ENCODE measurements at places on chromosomes 7 and 10.

- DNase-seq = no peak
Observed at GRCh38 chr10:129122846-129123245, 344.2 kb upstream of the MGMT start.

- DNase-seq = no peak
Observed at GRCh38 chr7:84261509-84261908, 66.9 kb upstream of the SEMA3A start.

GRCh38 chr7:37409461-37409860 lies 39.2 kb downstream of the ELMO1 start:
- no peak for DNase-seq

- DNase-seq = peak; percentile 70
Observed at GRCh38 chr7:2522780-2523433, 3.3 kb downstream of the LFNG start.

DNA sequence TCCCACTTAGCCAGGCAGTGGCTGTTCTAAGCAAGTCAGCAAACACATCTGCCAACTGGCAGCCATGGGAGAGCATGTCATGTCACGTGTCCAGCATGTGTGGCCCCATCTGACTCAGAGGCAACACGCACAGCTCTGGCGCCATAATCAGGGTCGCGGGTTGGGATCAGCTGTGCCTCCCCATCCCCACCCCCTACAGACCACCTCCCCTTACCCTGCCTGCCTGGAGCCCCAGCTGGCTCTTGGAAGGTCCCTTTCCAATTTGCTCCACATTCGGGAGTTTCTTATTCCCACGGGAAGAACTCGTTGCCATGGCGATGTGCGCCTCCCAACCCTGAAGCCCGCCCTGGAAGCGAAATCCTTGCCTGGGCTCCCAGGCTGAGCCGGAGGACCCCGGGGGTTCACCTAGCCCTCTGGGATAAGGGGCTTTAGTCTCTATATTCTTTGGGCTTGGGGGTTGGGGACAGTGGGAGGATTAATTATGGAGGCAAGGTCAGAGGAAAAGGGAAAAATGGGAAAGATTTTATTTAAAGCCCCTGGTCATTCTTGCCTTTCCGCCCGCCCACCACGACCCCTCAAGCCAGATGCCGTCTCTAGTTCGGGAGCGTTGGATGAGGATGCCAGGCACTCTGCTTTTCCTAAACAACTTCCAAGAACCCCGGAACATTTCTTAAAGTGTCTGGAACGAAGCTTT lies 283.7 kb downstream of the ZEB1 start:
- DNase-seq = no peak

- no peak for DNase-seq
Observed at GRCh38 chr7:55527307-55527706, 45.0 kb downstream of the VOPP1 start.

DNA sequence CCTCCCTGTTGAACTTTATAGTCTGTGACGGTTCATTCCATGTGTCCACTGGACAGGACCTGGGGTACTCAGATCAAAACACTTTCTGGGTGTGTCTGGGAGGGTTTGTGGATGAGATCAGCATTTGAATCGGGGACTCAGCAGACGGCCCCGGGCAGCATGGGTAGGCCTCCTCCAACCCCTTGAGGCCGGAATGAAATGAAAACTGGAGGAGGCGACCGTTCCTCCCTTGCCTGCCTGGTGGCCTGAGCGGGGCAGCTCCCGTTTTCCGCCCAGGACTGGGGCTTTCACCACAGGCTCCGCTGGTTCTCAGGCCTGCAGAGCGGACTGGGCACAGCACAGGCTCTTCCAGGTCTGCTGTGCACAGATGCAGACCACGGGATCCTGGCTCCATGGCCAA lies 247.7 kb downstream of the MAD1L1 start:
- DNase-seq = no peak

GRCh38 chr7:42400961-42401360 lies 164.0 kb upstream of the GLI3 start:
- no peak for DNase-seq

GRCh38 chr10:99466632-99467223 lies 36.3 kb upstream of the GOT1 start:
- DNase-seq = no peak

GRCh38 chr10:131011936-131012640 lies 299.4 kb downstream of the TCERG1L start:
- DNase-seq = no peak

GRCh38 chr7:155789001-155789725 lies 23.1 kb downstream of the SHH start:
- DNase-seq = no peak

GRCh38 chr10:61543831-61544230 lies 90.7 kb upstream of the TMEM26 start:
- DNase-seq = no peak

DNA sequence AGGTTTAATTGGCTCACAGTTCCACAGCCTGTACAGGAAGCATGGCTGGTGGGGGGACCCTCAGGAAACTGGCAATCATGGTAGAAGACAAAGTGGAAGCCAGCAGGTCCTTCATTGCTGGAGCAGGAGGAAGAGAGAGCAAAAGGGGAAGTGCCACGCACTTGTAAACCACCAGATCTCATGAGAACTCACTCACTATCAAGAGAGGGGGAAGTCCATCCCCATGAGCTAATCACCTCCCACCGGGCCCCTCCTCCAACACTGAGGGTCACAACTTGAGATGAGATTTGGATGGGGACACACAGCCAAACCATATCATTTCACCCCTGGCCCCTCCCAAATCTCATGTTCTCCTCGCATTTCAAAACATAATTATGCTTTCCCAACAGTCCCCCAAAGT lies 171.9 kb upstream of the CACNA2D1 start:
- no peak for DNase-seq

DNA sequence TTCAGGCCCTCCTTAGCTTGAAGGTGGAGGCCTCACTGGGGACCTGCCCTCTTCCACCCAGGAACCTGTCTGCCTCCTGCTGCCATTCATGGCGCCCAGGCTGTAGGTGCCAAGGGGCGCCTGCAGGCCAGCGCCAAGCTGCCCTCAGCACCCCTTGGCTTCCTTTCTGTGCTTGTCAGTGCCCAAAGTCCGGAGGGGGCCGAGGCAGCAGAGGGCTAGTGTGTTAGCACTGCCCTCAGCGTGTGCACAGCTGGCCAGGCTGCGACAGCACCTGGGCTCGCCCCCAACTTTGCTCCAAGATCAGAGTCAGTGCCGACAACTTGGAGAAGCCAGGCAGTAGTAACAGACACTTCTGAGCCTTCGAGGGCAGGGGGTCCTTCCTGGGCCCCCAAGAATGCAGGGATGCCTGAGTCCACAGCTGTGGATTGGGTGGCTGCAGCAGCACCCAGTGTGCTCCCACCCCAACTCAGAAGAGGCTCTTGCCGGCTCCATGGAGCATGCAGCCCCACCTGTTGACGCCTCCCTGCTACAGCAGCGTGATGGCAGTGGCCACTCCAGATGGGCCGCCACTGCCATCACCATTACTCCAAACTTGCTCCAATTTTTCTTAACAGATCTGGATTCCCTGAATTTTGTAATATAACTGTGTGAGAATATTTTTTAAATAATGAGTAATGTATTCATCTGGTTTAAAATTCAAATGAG lies 41.7 kb downstream of the CACUL1 start:
- no peak for DNase-seq

DNA sequence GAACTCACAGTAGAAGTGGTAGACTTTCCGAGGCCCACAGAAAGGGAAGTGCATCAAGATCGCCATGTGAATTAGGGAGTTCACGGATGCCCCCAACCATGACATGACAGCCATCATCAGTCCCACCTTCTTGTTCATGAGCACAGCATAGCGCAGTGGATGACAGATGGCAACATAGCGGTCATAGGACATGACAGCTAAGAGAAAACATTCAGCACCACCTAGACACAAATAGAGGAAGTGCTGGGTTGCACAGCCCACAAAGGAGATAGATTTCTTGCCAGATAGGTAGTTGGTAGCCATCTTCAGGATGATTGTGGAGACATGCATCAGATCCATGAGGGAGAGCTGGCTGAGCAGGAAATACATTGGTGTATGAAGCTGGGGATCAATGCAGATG lies 342 bp downstream of the OR2AE1 start:
- no peak for DNase-seq

- DNase-seq = no peak
Observed at GRCh38 chr10:88322324-88323063, 260.6 kb downstream of the RNLS start.

DNA sequence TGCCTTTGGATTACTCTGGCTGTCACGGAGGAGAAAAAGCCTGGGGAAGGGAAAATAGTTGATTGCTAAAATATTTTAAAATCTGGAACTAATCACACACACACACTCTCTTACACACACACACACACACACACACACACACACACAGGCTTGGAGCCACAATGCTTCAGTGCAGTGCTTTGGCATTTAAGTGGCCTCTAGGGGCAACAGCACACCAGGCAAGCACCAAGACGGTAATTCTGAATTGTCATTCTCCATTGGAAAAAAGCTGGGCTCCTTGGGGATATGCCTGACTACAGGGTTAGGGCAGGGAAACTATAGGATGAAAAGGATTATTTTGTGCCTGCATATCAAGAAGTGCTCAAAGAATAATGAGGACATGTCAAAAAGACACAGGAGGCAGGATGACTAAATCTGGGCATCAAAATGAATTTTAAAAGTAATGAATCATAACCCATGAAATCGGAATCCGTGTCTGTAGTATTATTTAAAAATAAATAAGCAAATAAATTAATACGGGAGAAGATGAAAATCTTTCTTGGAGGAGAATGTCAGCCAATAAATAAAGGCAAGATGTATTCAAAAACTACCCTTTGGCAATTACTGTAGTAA lies 30.4 kb upstream of the DDC start:
- peak; percentile 36 for DNase-seq

- DNase-seq = no peak
Observed at GRCh38 chr7:69839782-69840181, 241.5 kb downstream of the AUTS2 start.

DNA sequence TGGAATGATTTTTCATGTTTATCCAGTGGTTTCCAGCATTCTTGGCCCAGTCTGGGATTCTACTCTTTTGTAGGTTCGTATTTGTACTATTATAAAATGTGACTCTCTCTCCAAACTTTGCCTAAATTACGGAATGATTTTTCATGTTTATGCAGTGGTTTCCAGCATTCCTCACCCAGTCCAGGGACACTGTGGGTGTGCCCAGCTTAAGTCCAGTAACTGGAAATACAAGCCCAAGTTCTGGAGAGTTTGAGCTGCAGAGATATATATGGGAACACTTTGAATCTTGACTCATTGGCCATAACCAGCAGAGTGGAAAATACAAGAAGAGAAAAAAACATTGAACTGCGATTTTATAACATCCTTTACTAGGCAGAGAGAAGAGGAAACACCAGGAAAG lies 5.9 kb upstream of the MAGI2 start:
- no peak for DNase-seq

- DNase-seq = no peak
Observed at GRCh38 chr7:142859829-142860228, 5.0 kb downstream of the EPHB6 start.

- no peak for DNase-seq
Observed at GRCh38 chr7:128357217-128357613, 4.3 kb downstream of the PRRT4 start.

GRCh38 chr10:71852355-71852937 lies 1.4 kb upstream of the PSAP start:
- DNase-seq = no peak

- DNase-seq = no peak
Observed at GRCh38 chr7:76285604-76286374, 16.7 kb upstream of the HSPB1 start.

DNA sequence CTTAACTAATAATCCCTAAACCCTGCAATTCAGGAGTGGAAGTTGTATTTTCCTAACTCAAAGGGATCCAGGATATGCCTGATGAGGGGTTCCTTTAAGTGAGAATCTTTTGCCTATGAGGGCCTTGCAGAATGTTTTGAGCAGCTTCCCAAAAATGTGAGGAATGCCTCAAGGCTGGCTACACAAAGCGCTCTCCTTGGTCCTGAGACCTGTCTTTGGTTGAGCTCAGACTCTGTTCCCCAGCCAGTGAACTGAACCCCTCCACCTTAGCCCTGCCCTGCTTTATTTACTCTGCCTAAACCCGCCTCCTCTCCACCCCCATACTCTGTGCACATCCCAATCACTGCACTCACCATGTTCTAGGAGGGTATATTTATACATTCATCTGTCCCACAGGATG lies 108.6 kb downstream of the NRCAM start:
- DNase-seq = no peak

GRCh38 chr7:158316466-158317031 lies 271.1 kb downstream of the PTPRN2 start:
- no peak for DNase-seq

DNA sequence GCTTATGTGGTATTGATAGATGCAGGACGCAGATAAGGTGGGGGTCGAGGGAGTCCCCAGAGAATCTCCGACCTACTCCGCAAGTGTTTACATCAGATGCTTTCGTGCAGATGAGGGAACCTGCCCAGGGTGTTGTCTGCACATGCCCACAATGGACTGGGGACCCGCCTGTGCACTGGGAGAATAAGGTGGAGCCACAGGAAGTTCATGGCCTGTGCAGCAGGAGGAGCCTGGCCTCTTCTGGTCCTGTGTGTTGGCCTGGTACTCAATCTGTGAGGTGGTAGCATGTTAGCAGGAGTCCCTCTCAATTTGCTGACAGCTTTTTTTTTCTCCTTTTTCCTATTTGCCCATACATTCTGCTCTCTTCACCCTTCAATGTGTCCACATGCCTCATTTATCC lies 54.1 kb upstream of the AKR1C1 start:
- no peak for DNase-seq

- DNase-seq = peak; percentile 81
Observed at GRCh38 chr7:120272261-120272660, 714 bp upstream of the KCND2 start.

DNA sequence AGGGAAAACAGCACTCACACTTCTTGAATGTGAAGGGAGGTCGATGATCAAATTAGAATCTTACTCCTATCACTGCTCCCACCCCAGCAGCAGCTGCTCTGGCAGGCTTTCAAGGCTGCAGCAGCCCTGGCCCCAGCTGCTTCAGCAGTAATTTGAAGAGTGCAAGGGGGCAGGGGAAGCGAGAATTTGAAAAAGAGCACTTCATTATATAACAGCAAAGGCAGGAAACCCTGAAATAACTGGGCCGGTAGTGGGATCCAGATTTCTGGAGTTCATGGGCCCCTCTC lies 44.9 kb downstream of the MYPN start:
- DNase-seq = peak; percentile 20

DNA sequence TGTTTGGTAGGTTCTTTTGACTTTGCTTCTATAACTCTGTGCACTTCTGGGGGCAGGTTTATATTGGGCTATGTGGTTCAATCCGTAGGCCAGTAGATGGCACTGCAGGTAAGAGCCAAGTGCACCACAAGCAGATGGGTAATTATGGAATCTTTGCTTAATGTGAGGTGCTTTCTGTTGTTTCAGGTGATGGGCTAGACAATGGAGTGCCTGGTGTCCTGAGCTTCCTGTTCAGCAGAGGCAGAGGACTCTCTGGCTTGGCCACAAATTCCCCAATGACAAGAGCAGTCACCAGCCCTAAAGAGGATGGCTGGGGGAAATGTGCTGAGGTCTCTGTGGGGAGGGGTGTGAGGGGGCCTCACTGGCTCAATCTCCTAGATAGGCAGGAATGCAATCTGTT lies 455.0 kb downstream of the CCSER2 start:
- peak; percentile 45 for DNase-seq

- no peak for DNase-seq
Observed at GRCh38 chr10:107434854-107435253, 270.3 kb upstream of the SORCS1 start.
